Stimulated activated CD4-positive, alpha-beta T cell treated with anti-CD3 and anti-CD28 coated beads, Interleukin-15, amount 100 ng/mL, for 48 hours (primary cell): ENCODE measurements at places on chromosomes 12 and 14.

- no peak for DNase-seq
Observed at GRCh38 chr14:61246721-61247120, 34.4 kb downstream of the TMEM30B start.

- no peak for DNase-seq
Observed at GRCh38 chr12:90298289-90298948, 589.8 kb upstream of the ATP2B1 start.

DNA sequence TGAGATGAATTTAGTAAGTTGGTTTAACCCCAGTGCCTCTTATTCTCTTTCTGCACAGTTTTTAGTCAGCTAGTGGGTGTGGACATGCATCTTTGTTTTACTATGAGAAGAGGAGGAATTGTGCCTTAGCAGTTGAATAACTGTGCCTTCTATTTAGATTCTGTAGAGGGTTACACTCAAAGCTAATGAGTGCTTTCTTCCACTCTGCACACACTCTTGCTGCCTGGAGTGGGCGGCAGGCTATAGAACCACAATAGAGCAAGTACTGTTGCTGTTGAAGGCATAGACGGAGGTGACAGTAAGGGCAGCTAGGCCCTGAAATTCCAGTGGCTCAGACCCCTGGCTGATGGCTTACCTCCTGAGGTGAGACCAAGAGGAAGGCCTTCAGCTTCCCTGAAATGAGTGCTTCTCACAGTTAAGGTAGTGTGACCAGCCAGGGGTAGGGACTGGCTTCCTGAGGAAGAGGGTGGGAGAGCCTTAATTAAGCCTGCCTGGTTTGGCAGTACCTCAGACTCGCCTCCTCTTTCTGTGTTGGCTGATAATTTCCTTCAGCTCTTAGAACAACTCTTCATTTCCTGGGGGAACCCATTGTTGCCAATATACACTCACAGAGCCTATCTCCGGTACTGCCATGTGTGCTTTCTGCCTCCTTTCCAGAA lies 24.7 kb downstream of the SUSD6 start:
- DNase-seq = peak; percentile 56

GRCh38 chr12:91267039-91267438 lies 84.4 kb upstream of the DCN start:
- DNase-seq = no peak

GRCh38 chr12:2341871-2342270 lies 289.1 kb downstream of the CACNA1C start:
- DNase-seq = no peak

GRCh38 chr12:14313379-14314138 lies 51.9 kb upstream of the ATF7IP start:
- DNase-seq = no peak

DNA sequence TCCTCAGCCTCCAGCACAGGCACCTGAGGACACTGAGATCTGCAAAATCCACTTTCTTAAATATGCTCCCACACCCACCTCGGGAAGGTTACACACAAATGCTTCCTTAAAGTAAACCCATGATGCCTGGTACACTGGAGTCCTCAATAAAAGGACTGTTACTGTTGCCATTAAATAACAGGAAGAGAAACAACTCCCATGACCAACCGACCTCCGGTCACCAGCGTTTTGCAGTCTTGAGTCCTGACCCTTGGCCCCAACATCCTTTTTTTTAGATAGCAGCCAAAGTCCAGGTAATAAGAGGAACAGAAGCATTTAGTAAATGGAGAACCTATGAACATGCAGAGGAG lies 42.4 kb downstream of the ITPK1 start:
- DNase-seq = no peak

GRCh38 chr12:68332728-68333630 lies 817 bp upstream of the MDM1 start:
- no peak for DNase-seq

DNA sequence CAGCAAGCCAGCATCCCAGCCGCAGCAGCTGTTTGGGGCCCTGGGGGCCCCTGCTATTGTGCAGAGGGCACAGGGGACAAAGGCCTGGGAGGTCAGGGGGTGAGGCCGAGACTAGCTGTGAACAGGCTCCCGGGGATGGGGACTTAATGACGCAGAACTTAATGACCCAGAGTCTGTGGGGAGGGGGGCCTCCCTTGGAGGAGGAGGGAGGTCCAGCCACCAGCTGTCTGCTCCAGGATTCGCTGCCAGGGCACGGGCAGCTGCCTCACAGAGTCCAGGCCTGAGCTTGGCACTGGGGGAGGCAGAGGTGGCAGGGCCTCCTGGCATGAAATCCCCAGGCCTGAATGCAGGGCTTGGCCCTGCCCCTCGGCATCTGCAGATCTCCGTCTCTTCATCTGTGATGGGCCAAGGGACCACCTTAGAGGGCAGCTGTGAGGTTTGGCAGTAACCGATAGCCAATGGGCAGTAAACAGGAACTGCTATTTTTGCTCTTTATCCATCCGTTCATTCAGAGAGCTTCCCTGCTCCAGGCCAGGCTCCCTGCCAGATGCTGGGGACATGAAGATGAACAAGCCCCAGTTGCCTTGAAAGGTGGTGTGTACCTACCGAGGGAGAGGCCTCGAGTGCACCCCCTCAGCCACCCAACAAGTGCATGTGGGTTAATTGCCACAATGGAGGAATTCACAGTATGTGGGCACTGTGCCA lies 6.7 kb downstream of the FAM222A start:
- DNase-seq = no peak

GRCh38 chr12:42130672-42131402 lies 13.8 kb downstream of the GXYLT1 start:
- DNase-seq = no peak

- no peak for DNase-seq
Observed at GRCh38 chr14:47235619-47236018, 439.8 kb downstream of the MDGA2 start.

DNA sequence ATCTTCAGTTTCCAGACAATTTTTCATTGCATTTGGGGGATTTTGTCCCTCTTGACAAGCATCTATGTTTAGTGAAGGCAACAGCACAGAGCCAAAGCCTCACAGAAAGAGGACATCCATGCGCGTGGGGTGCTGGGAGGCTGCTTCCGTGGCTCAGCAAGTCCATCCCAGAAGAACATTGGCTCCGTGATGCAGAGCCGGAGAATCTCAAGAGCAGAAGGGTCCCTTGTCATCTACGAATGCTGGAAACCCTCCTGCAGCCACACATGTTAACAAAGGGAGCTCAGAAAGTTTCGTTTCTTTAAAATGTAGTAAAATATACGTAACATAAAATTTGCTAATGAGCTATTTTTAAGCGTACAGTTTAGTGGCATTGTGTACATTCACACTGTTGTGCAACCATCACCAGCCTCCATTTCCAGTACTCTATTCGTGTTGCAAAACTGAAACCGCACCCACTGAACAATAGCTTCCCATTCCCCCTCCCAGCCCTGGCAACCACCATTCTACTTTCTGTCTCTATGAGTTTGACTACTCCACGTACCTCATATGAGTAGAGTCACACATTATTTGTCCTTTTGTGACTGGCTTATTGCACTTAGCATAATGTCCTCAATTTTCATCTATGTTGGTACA lies 185.9 kb downstream of the TTC7B start:
- DNase-seq = no peak

DNA sequence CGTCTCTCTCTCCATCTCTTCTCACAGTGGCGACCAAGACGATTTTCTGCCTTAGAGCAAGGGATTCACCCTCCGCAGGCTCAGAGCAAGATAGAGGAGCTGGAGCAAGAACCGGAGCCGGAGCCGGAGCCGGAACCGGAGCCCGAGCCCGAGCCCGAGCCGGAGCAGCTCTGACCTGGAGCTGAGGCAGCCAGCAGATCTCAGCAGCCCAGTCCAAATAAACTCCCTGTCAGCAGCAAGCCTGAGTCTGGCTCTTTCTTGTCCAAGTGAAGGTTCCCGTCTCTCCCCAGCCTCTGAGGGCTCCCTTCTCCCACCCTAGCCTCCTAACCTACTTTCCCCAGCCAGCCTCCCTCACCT lies 5.9 kb downstream of the LAG3 start:
- no peak for DNase-seq

DNA sequence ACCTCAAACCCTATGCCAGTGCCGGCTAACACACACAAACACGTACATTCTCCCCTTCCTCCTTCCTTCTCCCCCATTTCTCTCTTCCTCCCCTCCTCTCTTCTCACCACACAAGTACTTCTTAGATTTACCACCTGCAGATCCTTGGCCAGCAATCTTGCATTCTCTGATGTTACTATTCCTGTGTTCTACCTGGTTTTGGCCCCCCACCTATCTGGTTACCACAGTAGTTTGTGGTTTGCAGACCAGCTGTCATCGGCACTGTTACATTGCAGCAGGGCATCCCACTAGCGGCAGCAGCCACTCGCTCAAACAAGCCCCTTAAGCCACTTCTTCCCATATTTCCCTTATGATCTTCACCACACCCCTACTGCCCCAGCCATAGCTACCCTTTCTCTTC lies 3.9 kb downstream of the ABHD4 start:
- DNase-seq = no peak

- no peak for DNase-seq
Observed at GRCh38 chr14:33711811-33712216, 239.1 kb downstream of the EGLN3 start.

- DNase-seq = no peak
Observed at GRCh38 chr12:47770086-47770726, 2.8 kb upstream of the SLC48A1 start.

DNA sequence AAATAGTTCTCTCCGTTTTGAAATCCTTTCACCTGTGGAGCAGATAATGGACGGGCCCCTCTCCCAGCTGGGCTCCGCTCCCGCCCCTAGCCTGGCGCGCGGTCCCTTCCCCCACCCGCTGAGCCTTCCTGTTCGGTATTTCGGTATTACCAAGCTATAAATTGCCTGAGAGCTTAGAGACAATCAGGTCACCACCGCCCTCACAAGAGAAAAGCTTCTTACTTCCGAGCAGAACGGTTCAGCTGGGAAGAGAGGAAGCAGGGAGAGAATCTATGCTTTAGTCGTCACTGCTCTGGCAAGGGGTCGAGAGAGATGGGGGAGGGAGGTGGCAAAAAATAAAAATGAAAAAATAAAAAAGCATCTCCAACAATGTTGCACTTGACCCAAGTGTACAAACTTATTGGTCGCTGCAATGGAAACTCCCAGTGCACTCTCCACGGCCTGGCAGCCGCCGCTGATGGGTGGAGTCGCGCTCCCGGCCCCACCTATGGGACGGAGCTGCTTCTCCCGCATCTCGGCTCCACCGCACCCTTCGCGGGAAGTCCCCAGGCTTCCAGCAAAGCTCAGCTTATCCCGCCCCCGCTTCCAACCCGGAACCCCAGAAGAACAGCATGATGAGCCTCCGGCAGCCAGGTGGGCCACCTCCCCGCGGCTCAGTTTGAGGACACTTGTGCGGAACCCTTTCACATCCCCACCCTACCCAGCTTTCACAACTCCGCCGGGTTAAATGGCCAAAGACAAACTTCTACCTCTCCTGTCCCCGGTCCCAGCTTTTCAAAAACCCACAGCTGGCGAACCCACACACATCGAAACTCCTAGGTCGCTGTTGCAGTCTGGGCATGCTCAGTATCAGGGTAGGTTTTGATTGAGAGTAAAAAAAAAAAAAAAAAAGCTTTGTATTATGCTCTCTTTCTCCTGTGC lies 832 bp upstream of the SYT1 start:
- DNase-seq = no peak

DNA sequence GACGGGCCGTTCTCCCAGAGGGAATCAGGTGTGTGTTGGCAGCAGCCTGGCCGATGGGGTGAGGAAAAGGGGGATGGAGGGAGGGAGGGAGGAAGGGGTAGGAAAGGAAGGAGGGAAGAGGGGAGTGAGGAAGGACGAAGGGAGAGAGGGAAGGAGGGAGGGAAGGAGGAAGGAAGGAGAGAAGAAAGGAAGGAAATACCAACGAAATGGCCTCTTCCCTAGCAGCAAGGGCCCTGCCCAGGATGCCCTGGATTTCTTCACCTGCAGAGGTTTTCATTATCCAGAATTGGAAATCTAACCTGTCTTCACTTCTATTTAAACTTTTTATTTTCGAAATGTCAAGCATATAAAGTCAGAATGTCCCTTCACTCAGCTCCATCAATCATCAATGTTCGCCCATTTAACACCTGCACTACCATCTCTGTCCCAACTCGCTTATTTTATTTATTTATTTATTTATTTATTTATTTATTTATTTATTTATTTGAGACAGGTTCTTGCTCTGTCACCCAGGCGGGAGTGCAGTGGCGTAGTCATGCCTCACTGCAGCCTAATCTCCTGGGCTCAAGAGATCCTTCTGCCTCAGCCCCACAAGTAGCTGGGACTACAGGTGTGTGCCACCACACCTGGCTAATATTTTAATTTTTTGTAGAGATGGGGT lies 70.7 kb downstream of the ACACB start:
- DNase-seq = no peak

DNA sequence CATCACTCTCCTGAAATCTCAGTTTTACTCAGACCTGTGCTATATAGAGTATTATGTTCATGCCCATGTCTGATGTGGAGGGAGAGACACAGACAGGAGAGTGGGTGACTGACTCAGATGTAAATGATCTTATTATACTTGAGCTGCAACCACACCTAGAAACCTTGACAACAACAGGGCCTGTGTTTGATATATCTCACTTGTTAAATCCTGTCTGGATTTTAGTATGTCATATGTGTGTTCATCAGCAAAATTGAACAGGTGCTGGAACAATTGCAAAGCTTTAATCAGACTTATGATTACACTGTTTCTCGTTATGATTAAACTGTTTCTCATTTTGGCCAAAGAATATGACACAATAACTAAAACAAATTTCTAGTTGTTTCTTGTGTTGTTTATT lies 37.7 kb downstream of the DIP2B start:
- no peak for DNase-seq

GRCh38 chr12:50659690-50660424 lies 104.0 kb upstream of the ATF1 start:
- DNase-seq = no peak

- no peak for DNase-seq
Observed at GRCh38 chr14:75521415-75522199, 662 bp upstream of the BATF start.

- DNase-seq = no peak
Observed at GRCh38 chr12:82682851-82683261, 3.9 kb upstream of the TMTC2 start.

GRCh38 chr12:21526053-21526452 lies at the start of gene SPX:
Gene SPX, plus strand, starts transcription at chr12:21526296. Its CDS starts 177 bp downstream, at chr12:21526473.
- no peak for DNase-seq

- DNase-seq = no peak
Observed at GRCh38 chr12:99528478-99528877, 119.1 kb upstream of the GARIN6 start.
